ENCODE measurements at places on chromosomes 5 and 9.
A peak's percentile ranks its signal among the peaks of the same experiment; 100 is the strongest.

- H3K36me3 ChIP-seq: no peaks in the 10 kb centered on the region
- no peak overlapping the region for H3K27ac ChIP-seq
- H3K27me3 ChIP-seq: peaks cover 1% of the 10 kb centered on the region
- H3K4me3 ChIP-seq: no peak overlapping the region
- DNase-seq: no peak
- no peaks in the 10 kb centered on the region for H3K4me1 ChIP-seq
These were observed 30.9 kb upstream of the SHOC1 start for GRCh38 chr9:111825468-111826145.

- DNase-seq: peak; percentile 16
- H3K36me3 ChIP-seq: no peaks in the 10 kb centered on the region
- peaks cover 4% of the 10 kb centered on the region for H3K4me1 ChIP-seq
- H3K27ac ChIP-seq: no peak overlapping the region
These were observed 608.6 kb upstream of the DAB2 start for GRCh38 chr5:40033411-40033810.

GRCh38 chr5:160197341-160198144 lies 31.8 kb upstream of the FABP6 start:
- H3K27me3 ChIP-seq: peaks cover 8% of the 10 kb centered on the region
- no peak for DNase-seq
- peaks cover 9% of the 10 kb centered on the region for H3K4me1 ChIP-seq
- no peaks in the 10 kb centered on the region for H3K36me3 ChIP-seq
- no peak overlapping the region for H3K27ac ChIP-seq

DNA sequence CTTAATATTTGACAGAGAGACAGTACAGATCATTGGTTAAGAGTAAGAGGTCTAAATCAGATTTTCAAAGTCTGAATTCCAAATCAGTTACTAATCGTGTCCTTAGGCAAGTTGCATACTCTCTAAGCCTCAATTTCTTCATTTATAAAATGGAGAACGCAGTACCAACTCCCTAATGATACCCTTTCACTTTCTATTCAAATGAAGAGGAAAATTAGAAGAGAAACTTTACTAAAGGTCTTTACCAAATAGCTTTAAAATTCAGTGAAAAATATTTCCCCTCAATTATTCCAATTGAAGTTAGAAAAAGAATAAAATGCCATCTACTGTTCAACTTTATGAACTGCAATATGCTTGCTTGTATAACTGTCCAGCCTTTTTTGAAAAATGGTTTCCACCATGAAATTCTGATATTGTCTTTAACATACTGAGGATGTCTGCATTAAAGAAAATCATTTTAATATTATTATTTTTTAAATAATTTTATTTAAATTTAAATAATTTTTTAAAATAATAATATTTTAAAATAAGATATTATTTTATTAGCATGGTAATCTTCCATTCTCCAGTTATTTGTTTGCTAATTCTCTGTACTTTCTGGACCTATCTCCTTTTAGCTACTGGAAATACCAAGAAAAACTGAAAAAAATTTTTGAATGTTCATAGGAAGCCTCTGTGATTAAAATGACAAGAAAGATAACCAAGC lies 36.0 kb downstream of the POC5 start:
- DNase-seq: no peak
- no peak overlapping the region for H3K4me3 ChIP-seq
- peaks cover 16% of the 10 kb centered on the region for H3K4me1 ChIP-seq
- no peak overlapping the region for H3K27ac ChIP-seq
- H3K27me3 ChIP-seq: no peaks in the 10 kb centered on the region

All from activated CD4-positive, alpha-beta memory T cell treated with anti-CD3 and anti-CD28 coated beads, Interleukin-2, amount 10 ng/mL, durations not matched to agents 7 days and 5 days (primary cell).